ENCODE measurements at places on chromosomes 4 and X.

GRCh38 chr4:69843932-69844331 lies 16.0 kb downstream of the SULT1E1 start:
- no peak for DNase-seq

- DNase-seq: no peak
Measured at GRCh38 chr4:25128671-25129070, 31.6 kb downstream of the SEPSECS start.

DNA sequence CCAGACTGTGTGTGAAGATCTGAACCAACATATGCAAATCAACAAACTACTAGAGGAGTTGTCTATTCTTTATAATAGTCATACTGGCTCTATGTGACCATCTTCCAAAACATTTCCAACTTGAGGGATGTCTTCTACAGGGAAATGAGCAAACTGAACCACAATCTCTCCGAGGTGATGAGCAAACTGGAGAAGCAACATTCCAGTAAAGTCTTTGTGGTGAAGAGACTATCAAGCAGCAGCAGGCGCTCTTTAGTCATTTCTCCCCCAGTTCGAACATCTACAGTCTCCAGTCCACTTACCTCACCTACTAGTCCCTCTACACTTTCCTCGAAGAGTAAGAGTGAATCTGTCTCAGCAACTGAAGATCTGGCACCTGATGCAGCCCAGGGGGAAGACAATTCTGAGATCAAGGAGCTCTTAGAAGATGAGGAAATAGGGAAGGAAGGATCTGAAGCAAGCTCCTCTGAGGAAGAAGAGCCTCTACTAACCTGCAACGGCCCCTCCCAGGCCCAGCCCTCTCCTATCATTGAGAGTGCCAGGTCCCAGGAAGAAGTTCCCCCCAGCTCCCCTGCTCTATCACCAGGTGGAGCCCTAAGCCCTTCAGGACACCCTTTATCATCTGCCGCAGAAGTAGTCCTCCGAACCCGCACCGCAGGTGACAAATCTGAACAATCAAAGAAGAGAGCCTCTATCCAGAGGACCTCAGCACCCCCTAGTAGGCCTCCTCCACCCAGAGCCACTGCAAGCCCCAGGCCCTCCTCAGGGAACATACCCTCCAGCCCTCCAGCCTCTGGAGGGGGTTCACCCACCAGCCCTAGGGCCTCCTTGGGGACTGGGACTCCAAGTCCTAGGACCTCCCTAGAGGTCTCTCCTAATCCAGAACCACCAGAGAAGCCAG lies 98.1 kb downstream of the HNRNPD start:
- DNase-seq: no peak

DNA sequence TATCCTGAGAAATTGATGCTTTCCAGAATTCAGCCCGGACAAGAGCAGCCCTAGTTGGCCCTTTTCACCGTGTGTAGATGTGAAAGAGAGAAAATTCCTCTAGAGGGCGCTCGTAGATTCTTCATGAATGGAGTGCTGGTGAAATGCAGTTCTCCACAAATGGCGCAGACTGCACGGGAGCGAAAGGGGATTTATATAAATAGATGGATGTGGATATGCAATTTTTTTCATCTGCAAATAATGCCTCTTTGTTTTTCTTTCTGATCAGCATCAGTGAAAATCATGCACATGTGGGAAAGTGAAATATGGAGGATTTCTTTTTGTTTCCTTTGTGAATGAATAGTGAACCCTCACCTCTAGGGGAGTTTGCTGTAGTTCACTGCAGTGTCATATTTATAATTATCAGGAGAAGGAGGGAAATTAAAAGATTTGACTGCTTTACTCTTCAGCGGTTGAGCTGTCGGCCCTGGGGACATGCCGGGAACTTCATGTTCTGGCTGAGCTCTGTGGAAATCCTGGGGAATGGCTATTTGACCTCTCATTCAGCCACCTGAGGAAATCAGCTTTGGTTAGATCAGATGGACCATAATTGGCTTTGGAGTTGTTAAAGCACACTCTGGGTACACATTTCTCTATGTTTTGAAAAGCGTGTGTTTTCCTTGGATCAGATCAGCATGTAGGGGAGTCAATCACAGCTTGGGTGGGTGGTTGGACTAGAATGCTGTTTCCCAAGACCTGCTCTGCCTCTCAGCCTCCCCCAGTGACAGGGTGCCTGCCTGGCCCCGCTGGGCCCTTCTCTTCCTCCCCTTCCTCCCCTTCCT lies 115.0 kb upstream of the SHISA3 start:
- no peak for DNase-seq

DNA sequence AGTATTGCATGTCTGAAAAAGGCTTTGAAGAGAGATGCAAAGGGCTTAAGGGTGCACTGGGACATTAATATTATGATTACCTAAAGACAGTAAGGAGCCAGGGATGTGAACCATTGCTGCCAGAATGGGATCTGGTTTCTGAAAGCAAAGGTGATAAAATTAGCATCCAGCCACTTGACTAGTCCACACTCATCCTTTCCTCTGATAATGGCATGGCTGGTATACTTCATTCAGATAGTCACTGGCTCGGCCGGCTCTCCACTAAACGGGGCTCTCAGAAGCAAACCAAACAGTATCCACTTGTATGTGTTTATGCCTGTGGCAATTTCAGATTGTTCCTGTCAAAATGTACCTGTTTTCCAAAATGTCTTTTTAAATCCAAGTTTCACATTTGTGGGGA lies 46.4 kb downstream of the MAMLD1 start:
- DNase-seq: no peak

- no peak for DNase-seq
Measured at GRCh38 chr4:181161669-181162068, 1081.5 kb upstream of the TENM3 start.

DNA sequence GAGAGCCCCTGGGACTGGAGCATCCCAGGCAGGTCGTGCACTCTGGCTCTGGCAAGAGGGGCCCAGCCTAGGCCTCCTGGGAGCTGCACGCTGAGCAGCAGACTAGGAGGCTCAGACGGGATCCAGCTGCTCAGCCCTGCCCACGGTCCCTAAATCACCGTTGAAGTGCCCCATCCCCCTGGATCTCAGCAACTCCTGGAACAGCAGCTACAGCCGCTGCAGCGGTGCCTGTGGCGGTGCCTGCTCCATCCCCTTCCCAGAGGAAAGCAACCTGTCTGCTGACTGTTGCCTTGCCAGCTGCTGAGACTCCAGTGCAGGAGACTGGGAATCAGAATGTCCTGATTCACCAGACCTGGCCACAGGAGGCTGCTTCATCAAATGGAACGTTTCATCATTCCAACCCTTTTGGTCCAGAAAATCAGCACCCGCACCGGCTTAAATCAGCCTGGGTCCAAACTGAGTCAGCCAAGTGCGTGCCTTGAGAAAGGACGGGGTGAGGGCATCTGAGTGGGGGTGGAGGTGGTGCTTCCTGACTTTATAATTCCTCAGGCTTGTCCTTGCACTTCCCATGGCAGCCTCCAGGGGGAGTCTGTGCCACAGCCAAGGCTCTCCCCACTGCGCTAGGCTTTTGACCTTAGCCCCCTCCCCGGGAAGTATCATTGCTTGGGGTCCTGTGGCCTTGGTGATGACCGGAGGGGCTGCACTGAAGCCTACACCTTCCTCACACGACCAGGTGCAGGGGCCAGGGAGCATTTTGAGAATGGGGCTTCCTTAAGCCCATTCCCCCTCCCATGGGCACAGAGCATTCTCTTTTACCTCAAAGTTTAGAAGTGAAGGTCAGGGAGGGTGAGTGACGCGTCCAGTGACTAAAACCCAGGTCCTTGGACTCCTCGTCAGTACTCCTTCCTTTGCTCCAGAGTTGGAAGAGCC lies 6.5 kb downstream of the ZNF185 start:
- DNase-seq: no peak

DNA sequence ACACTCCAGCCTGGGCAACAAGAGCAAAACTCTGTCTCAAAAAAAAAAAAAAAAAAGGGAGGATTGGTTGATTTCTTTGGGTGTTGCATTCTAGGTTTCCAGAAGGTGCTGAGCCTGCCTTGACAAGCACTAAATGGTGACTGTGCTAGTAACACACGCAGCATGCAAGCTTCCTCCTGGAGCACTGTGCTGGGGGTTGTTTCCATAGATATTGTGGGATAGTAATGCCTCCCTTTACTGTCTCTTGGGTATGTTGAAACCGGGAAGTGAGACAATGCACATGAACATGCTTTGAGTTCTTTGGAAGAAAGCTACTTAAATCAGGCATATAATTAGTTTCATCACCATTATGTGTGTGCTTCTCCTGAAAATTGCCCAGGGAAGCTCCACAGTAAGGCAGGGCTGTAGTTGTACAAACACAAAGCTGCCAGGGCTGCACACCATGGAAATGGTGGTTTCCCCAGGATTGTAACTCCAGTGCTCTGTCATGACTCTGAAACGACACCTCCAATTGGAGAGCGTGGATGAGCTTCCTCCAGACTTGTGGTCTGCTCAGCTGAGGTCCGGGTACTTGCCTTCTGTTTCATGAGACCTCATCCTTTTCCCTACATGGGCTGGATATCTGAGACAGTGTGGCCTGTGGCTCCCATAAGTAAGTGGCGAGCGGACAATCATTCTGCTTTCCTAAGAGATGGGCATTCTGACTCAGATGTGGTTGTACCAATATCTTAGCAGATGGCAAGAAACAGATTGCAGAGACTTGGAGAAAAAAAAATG lies 31.5 kb upstream of the STOX2 start:
- DNase-seq: no peak

- no peak for DNase-seq
Measured at GRCh38 chrX:110851780-110852179, 56.2 kb upstream of the CHRDL1 start.

- DNase-seq: no peak
Measured at GRCh38 chrX:93874554-93874953, 200.5 kb downstream of the FAM133A start.

GRCh38 chr4:85659610-85660218 lies 184.8 kb downstream of the ARHGAP24 start:
- DNase-seq: no peak

DNA sequence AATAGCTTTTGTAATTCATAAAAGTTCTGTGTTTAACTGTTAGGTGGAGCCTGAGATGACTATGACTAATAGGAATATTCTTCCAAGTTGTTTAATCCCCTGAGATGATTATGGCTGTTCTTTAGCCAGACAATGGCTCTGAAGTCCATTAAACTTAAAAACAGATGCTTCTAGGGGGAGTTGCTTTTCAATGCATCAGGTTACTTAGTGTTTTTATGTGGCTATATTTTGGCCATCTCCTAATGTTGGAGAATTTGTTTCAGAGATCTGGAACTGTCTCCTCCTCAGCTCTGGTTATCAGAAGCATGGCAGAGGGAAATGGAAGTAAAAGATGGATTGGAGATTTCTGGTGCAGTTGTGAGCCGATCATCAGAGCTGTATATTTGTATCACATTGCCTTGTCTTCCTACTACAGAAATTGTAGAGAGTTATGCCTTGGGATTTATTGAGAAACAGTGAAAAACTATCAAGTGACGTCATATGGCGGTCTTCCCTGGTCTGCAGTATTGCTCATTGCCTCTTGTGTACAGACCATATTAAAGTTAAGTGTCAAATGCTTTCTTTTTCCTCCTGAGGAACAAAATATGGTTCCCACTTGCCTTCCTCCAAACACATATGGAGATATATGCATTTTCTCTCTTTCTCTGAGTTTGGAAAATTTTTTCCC lies 29.8 kb downstream of the SGMS2 start:
- DNase-seq: no peak

DNA sequence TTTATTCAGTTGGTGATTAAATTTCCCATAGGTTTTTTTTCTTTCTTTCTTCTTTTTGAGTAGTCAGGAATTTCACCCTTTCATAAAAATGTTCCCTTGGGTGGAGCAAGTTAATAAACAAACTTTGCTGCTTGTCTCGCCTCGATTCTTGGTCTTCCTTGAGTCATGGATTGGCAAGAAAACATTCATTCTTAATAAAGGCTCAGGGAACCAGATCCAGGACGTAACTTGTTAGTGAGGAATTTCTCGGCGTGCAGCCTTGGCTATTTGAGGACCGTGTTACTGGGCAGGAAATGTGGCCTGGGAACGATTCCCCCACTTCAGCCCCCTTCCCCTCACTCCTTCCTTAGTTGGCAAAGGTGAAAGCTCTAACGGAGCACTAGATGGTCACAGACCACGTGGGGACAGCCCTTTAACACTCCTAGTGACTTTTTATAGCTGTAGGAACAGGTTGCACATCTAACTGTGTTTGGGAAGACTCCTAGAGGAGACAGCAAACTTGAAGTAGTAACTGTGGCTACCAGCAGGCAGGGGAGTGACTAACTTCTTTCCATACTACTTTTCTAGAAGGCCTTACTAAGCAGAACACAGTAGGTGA lies 106.8 kb downstream of the UCHL1 start:
- DNase-seq: no peak

- no peak for DNase-seq
Measured at GRCh38 chrX:30663322-30663721, 10.1 kb downstream of the GK start.

GRCh38 chrX:9282325-9282724 lies 182.5 kb upstream of the TBL1X start:
- DNase-seq: no peak

DNA sequence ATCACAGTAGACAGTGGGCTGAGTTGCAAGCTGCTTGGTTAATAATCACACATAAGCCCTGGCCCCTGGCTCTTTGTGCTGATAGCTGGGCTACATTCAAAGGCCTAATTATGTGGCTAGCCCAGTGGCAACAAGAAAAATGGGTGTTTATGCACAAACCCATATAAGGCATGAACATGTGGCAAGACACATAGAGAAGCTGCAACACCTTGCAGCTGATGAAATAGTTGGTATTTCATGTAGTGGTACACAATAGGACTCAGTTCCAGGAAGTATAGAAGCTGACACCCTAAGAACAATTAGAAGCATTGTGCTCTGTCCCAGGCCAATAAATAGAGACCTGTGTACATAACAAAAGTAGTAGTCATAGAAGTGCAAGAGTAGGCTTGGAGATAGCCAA lies 14.6 kb upstream of the ZNF630 start:
- DNase-seq: no peak

DNA sequence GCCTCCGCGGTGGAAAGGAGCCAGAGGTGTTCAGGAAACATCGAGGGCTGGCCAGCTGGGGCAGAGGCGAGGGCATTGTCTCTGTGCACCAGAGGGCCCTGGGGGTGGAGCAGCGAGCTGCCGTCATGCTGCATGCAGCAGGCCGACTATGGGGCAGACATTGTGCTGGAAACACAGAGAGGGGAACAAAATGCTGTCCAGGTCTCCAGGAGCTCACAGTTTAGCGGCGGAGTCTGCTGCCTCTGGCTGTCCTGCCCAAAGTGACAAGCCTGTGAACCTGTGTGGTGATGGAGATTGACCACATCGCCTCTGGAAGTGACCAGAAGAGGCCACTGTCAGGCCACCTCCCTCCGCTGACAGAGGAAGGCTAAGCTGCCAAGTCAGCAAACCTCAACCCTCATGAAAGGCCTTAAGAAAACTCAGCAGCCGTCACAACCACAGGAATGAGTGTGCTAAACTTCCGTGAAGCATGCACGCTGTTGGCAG lies 20.1 kb upstream of the SASH3 start:
- DNase-seq: no peak

DNA sequence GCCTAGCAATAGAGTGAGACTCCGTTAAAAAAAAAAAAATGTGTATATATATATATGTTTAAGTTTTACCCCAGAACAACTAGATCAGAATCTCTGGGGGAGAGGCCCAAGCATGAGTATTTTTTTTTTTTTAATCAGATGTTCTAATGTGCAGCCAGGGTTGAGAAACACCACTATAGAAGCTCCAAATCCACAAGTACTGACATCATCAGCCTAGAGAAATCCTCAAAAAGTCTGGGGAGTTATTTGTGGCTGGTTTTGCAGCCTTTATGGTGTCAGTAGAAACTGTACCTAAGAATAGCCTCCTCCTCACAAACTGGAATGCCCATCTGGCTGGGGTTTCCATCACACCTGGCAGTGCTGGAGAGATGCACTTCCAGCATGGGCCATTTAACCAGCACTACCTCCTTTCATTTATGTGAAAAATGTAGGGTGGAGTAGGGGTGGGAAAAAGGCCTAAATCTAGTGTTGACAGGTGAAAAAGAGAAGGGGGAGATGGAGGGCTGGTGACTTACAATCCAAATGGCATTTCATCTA lies 93.5 kb downstream of the CBLL2 start:
- DNase-seq: no peak

Data from stimulated activated CD4-positive, alpha-beta T cell treated with anti-CD3 and anti-CD28 coated beads, Interleukin-1b, Interleukin-23, amount 100 ng/mL, for 1 hour (primary cell).